MCF 10A (cell line): ENCODE measurements at places on chromosomes 11 and 22.

- H3K36me3 ChIP-seq, result peaks cover 89% of the 10 kb centered on the region
- no peaks in the 10 kb centered on the region for H3K4me1 ChIP-seq
- H3K27ac ChIP-seq, result no peak overlapping the region
- DNase-seq, result peak; percentile 55
- no peak overlapping the region for H3K4me3 ChIP-seq
These were observed 30.9 kb upstream of the PARVB start for GRCh38 chr22:43993072-43993760.

GRCh38 chr11:11436715-11437313, 83.8 kb upstream of the CSNK2A3 start:
- DNase-seq, result no peak
- H3K27me3 ChIP-seq, result no peaks in the 10 kb centered on the region
- H3K4me3 ChIP-seq, result no peak overlapping the region
- no peak overlapping the region for H3K27ac ChIP-seq

DNA sequence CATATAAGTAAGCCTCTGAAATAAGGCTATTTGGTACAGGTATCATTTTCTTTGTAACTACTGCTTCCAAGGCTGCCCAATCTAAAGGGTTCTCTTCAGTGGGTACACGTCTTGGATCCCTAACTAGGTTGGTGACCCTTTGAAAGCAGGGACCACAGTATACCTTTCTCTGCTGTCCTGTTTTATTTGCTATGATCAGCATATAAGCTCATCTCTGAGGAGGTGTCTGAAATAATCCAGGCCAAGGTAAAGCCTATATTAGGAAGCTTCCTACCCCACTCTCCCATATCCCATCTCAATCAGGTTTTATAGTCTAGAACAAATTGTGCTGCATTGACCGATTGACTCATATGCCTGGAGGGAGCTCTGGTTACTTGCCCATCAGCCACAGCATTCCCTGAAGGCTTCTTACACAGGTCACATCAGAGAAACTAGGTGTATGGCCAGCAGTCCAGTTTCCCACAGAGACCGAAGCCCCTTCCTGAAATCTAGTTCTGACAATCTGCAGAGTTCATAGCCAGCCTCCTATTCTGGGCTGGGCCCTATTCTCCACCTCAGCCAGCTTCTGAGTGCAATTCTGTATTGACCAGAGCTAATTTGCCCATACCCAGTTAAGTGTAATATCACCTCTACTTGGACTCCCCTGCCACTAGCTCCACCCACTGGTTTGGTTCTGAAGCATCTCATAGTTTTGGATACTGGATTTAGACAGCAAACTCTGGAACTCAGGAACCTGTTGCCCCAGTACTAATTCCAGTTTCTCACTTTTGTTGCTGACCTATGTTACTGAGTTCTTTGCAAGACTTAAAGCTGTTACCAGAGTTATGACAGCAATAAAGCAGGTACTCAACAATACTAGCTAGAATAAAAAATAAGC, 62.1 kb upstream of the ARHGAP20 start:
- H3K27me3 ChIP-seq, result no peaks in the 10 kb centered on the region
- no peak overlapping the region for H3K27ac ChIP-seq
- no peaks in the 10 kb centered on the region for H3K36me3 ChIP-seq

DNA sequence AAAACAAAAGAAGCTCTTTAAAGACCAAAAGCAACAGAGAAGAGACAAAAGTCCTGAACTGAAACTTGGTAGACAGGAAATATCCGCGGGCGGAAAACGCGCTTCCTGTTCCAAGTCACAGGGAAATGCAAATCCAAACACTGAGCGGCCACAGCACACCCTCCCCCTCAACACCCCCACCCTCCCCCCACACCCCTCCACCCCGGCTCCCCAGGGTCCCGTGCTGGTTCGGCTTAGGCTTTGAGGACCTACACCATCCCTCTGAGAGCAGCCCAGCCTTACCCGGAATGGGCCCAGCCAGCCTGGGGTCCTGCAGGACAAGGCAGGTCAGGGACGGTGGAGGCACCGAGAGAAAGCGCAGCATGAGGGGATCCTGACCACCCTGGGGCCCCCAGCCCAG, 160.4 kb downstream of the BRD1 start:
- H3K4me3 ChIP-seq, result no peak overlapping the region
- H3K27me3 ChIP-seq, result no peaks in the 10 kb centered on the region
- no peak for DNase-seq
- no peaks in the 10 kb centered on the region for H3K4me1 ChIP-seq
- no peak overlapping the region for H3K27ac ChIP-seq

DNA sequence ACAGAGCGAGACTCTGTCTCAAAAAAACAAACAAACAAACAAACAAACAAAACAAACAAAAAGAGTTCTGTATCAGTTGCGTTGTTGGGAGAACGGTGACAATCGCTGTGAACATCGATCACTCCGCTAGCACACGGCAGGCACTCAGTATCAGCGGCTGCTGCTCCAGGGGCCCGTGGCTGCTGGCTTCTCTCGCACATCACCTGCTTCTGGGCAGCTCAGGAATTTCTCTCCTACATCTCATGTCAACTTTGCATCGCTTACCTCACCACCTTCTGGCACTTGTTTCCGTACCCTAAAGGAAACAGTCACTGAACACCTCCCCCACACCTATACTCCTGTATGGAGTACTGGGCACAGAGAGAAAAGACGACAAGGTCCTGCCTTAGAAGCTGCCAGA, 70.3 kb upstream of the WNT7B start:
- peaks cover 19% of the 10 kb centered on the region for H3K4me1 ChIP-seq
- H3K27me3 ChIP-seq, result no peaks in the 10 kb centered on the region
- no peak overlapping the region for H3K4me3 ChIP-seq
- no peaks in the 10 kb centered on the region for H3K36me3 ChIP-seq
- no peak overlapping the region for H3K27ac ChIP-seq
- DNase-seq, result no peak
